ENCODE measurements at places on chromosomes 7 and 10.

DNA sequence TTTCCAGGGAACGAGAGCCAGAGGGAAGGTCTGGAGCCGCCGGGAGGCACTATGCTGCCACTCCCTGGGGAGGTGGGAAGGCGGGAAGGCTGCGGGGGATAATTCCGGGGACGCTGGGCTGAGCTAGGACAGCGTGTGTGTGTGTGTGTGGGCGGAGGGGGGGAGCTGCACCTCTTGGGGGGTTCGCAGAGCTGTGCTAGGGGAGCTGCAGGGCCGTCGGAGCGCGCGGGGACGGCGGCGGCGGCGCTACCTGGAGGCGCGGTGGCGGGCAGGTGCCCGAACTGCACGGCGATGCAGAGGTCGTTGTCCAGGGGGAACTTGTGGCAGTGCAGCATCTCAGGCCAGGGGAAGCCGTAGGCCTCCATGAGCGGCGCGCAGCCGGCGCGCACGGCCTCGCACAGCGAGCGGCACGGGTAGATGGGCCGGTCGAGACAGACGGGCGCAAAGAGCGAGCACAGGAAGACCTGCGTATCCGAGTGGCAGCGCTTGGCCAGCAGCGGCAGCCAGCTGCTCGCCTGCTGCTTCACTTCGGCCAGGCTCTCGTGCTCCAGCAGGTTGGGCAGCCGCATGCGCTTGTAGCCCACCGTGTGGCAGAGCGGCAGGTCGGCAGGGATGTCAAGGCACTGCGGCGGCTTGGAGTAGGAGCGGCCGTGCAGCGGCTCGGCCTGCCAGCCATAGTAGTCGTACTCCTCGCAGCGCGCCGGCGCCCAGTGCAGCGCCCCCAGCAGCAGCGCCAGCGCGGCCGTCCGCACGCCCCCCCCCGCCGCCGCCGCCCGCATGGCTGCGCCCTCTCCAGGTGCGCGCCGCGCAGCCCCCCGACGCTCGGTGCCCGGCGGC, 526 bp downstream of the SFRP5 start:
- no peak for DNase-seq

DNA sequence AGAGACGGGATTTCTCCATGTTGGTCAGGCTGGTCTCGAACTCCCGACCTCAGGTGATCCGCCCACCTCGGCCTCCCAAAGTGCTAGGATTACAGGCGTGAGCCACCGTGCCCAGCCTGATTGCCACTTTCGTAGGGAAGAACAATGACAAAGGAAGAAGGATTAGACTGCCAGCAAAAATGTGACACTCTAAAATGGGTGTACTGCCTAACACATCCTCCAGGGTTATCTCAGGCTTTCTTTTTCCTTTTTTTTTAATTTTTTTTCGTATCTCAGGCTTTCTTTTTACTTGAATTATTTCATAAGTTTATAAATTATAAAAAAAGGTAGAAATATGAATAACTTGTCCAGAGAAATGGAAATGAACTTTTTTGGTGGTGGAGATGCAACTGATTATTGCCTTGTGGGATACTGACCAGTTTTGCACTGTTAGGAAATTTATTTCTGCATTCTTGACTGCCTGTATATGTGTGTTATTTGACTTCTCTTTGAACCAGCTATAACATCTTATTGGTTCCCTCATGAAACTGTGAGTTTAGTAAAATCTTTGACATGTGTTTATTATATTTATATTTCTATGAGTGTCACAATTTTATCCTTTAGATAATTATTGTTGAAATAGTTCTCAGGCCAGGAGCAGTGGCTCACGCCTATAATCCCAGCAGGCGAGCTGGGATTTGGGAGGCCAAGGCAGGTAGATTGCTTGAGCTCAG, 56.8 kb downstream of the XRCC2 start:
- no peak for DNase-seq

- DNase-seq = no peak
These were observed 185.2 kb upstream of the DGKB start for GRCh38 chr7:15087771-15088170.

GRCh38 chr7:131188367-131189339, 139.0 kb upstream of the MKLN1 start:
- DNase-seq = no peak

- no peak for DNase-seq
These were observed 438.1 kb downstream of the MDFIC start for GRCh38 chr7:115359955-115360354.

DNA sequence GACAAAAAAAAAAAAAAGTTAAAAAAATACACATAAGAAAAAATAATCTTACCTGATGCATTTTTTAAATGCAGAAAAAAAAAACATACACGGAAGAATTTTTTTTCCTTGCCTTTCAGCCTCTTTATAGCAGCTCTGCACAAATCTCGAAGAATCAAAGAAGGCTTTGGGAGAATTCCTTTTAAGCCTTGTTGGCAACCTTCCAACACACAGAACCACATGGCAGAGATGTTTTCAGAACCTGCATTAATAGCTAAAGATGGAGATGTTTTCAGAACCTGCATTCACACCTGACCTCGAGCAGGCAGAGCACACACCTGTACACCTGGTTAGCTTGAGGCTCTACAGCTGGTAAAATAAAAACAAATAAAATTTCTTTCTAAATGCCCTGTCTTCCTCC, 65.6 kb downstream of the DOCK4 start:
- DNase-seq = no peak

GRCh38 chr10:132307823-132308586, at the start of gene STK32C:
STK32C (minus strand) TSS chr10:132307950; CDS start chr10:132307833, 117 bp downstream.
- DNase-seq = peak; percentile 80

GRCh38 chr10:3774814-3775695, 10.0 kb downstream of the KLF6 start:
- DNase-seq = no peak

DNA sequence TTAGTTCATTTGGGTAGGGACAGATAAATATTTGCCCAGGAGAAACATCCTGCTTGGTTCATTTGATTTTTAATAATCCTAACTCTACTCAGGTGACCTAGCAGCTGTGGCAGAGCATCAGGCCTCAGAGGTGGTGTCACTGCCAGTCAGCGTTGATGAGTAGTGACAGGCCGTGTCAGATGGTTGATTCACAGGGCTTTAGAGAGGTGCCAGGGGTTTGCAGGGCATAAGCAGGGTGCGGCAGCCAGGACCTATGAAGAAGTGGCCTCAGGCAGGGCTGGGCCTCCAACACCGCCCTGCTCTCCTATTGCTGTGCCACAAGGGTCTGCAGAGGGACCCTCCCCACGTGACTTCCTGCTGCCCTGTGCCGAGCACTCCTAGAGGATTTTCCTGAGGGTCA, 128.1 kb downstream of the HECW1 start:
- DNase-seq = no peak

DNA sequence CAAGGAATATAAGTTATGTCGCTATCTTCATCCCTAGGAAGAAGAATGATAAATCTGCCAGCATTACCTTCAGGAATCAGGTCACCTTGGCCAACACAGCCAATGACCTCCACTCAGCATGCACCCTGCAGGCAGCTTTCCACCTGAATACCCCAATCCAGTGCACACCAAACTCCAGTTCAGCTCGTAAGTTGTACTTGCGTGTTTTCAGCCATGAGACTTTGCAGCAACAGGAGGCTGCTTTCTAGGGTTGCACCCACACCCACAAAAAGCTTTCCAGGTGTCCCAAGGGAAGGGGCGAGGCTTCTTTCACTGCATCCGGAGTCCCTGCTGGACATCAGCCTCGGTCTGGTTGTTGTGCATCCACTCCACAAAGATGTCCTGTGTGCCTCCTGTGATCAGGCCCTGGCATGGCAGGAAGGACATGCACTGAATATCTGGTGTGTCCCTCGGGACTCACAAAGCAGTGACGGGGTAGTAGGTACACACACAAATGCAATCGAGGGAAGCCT, 282.9 kb downstream of the GRID1 start:
- no peak for DNase-seq

DNA sequence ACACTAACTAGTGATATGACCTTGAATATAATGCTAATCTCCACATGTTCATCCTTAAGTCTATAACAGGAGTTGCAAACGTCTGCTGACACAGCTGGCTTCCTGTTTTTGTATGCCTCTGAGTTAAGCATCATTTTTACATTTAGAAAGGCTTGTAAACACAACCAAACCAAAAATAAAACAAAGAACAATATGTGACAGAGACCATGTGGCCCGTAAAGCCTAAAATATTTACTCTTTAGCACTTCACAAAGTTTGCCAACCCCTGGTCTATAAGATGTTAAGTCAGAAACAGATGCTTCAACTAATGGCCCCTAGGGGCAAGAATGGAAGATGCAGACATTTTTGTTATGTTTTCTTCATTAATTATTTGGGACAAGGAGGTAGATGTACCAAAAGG, 109.3 kb downstream of the CPEB3 start:
- DNase-seq = no peak

DNA sequence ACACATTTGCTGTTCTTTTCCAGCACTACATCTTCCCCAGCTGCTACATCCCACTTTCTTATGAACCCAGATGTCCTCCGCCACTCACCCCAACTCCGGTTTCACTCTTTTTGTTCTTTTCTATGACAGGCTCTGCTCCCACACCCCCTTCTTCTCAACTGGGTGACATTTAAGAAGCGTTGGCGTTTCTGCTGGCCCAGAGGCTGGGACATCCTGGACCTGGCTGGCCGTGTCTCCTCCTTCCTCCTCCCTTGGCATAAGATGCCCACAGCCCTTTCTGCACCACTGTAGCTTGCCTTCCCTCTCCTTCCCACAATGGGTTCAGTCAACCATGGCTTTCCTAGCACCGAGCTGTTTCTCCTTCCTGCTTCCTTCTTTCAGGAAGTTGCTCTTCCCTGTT, 9.4 kb upstream of the CALML5 start:
- no peak for DNase-seq

GRCh38 chr10:95242581-95243317, 48.1 kb downstream of the PDLIM1 start:
- DNase-seq = no peak

DNA sequence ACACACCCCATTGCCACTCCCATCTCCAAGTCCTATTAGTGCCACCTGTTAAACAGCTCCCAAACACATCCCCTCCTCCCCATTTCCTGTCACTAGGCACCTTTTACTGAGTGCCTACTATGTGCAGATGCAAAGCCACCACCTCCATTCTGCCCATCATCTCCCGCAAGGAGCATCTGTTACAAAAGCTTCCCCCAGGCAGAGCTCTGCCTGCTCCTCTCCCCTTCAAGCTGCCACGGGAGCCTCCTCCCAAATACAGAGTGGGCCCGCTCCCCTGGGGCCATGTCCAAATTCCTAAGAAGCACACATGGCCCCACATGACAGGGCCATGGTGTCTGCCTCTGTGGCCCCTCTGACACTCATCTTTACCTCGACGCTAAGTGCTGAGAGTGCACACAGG, 149.7 kb downstream of the OAT start:
- DNase-seq = no peak

- no peak for DNase-seq
These were observed 153.4 kb downstream of the SORCS1 start for GRCh38 chr10:107011105-107011504.

- DNase-seq = no peak
These were observed 68.5 kb upstream of the NFKB2 start for GRCh38 chr10:102327002-102327401.

DNA sequence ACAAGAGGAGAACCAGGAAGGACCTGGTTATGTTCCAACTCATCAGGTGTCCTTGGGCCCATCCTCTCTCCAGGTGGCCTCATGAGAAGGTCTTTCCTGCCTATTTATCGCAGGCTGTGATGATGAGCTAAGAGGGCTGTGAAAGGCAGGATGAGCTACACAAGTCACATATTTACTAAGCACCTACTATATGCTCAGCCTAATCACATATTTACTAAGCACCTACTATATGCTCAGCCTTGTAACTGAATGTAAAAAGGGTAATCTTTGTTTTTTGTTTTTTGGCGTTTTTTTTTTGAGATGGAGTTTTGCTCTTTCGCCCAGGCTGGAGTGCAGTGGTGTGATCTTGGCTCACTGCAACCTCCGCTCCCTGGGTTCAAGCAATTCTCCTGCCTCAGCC, 44.2 kb upstream of the NPFFR1 start:
- DNase-seq = no peak

DNA sequence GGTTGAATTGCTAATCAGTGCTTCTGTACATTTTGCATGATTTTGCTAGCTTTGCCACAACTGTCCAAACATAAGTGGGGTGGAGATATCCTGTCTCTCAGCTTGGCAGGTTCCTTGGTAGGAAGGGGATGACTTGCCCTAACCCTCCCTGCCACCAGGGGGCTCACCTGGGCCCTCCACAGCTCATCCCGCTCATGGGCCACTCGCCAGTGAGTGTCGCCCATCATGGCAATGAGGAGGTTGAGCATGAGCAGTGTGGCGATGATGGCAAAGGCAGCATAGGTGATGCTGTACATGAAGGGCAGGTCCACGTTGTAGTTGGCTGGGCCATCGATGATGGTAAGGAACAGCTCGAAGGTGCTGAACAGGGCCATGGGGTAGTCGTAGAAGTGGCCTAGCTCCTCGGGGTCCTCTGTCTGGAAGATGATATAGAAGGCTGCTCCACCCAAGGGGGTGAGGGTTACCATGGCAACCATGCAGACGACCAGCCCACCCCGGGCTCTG, 12.2 kb downstream of the TRPV6 start:
- DNase-seq = no peak

DNA sequence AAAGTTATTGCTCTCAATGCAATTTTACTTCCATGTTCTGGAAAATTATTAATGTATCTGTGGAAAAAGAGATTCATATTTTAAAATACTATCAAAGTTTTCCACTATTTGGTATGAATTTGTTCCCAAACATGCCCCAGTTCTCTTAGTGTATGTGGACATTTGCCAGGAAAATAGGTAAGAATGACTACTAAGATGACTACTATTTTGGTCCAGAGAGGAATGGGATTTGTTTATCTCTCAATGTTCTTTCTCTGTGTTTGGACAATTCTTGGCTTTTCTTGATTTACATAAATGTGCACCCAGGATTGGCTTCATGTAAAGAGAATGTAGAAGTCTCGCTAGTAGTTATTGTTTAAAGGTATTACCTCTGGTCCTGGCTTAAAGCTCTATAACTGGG, 60.3 kb upstream of the POT1 start:
- no peak for DNase-seq

GRCh38 chr7:142827951-142828500, 26.9 kb upstream of the EPHB6 start:
- DNase-seq = no peak

DNA sequence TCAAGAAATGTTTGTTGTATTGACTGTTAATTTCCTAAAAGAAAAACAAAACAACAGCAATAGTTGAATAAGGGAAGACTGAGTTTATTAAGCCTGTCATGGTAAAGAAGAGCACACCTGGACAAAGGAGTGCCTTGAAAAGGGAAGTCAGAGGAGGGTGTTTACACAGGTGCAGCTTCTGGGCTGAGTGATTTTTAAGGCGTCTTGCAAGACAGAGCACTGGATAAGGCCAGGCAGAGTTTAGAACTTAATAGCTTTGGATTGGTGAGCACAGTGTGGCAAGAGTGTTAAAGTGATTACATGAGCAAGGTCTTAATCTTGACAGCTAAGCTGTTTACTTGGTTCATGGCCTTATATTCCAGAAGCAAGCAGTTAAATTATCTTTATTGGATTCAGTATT, 423.2 kb downstream of the CNTNAP2 start:
- no peak for DNase-seq

DNA sequence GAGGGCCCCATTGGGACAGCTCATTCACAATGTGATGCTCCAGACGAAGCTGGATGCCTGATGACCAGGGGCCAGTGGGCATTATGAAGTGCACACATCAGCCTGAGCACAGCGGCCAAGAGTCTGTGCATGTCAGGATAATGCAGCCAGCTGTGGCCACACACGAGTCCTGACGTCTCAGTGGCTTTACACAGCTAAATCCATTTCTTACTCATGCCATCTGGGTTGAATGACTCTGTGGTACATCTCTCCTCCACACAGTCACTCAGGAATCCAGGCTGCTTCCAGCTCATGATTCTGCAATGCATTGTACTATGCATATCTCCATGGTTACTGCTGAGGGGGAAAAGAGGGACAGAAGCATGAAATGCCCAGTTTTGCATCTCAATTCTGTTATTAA, 123.6 kb downstream of the PRLHR start:
- DNase-seq = no peak

All from urinary bladder (tissue), 4 donors.